Kidney glomerular epithelial cell (primary cell): ENCODE measurements at places on chromosomes 11 and 22.
A peak's percentile ranks its signal among the peaks of the same experiment; 100 is the strongest.

- DNase-seq: no peak
Measured at GRCh38 chr11:111764621-111765020, 1.6 kb downstream of the PPP2R1B start.

DNA sequence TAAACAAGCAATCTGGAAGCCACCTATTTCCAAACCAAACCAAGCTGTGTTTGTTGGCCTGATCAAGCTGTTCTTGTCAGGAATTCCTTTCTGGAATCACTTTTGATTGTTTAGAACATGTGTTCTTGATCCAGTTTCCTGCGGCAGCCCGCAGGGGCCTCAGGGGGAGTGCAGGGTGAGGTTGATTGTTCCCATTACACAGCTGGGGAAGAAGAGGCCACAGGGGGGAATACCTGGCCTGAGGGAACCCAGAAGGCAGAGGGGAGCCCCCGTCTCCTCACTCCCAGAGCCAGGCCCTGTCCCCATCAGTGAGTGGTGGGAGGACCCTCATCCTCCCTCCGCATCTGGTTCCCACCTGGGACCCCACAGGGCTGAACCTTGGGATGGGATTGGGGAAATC, 4.2 kb downstream of the MRGPRD start:
- no peak for DNase-seq

DNA sequence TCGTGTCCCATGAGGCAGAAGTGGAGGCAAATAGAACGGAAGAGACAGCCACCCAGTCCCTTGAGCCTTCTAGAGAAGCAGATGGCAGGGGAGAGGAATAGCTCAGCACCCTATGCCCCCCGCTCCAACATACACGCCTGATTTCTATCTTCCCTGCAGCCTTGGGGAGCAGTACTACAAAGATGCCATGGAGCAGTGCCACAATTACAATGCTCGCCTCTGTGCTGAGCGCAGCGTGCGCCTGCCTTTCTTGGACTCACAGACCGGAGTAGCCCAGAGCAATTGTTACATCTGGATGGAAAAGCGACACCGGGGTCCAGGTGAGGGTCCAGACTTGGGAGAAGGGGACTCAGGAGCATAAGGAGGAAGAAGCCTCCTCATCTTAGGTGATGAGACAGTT, 6.6 kb downstream of the DPF2 start:
- no peak for DNase-seq

GRCh38 chr11:134223121-134223520, 646 bp downstream of the NCAPD3 start:
- DNase-seq: no peak

- no peak for DNase-seq
Measured at GRCh38 chr11:78140392-78141077, 1.1 kb upstream of the ALG8 start.

GRCh38 chr22:22914726-22915669, 27.4 kb downstream of the IGLL5 start:
- DNase-seq: no peak

DNA sequence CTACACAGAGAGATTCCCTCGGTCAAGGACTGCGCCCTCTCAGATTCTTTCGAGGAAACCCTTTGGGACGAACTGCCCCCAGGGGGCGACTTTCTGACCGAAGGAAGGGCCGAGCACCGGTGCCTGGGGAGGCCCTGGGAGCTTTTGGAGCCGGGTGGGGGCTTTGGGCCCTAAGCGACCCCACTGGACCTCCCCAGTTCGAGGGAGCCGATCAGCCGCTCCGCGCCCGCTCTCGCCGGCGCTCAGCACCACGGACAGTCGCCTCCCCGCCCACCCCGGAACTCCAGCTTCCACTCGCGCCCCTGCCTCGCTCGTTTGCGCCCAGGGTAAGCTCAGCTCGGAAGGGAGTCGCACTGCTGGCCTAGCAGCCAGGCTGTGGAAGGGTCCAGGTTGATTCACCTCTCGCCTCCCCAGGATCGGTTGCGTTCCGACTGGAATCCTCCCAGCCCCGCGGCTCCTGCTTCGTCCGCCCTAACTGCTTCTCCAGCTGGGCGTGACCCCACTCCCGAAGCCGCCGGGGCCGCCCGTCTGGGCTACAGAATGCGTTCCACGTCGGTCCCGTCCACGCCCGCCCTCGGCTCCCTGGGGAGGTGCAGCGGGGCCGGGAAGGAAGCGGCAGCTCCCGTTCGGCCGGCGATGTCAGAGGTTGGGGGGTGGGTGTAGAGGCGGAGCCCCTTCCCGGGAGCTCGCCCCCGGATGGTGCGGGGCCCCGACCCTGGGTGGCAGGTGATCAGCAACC, 428 bp downstream of the SCN3B start:
- DNase-seq: peak; percentile 54

DNA sequence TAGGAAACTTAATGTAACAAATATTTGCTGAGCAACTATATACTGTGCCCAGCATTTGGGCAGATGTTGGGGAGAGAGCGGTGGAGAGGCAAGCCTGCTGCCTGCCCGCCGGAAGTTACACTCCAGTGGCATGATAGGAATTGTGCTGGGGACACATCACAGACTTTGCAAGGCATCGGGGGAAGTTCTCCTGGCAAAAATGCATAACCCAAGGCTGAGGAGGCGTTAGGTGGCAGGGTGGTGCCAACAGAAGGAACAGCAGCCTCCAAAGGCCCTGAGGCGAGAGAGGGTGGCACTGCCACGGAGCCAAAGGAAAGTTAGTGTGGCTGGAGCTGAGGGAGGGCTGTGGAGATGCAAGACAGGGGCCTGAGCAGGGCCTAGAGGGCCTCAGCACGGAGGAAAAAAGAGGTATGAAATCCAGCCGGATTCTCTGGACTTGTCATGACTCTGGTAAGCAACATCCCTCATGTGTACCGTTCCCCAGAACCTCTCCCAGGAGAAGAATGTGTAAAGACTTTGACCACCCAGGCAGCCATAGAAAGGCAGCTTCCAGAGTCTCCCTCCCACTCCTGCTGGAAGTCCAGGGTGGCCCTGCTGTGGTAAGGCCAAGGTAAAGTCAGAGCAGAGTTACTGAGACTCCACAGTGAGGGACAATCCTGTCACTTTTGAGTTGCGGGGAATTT, 76.1 kb upstream of the RAB1B start:
- no peak for DNase-seq

GRCh38 chr22:46841522-46841921, 79.1 kb downstream of the TBC1D22A start:
- no peak for DNase-seq

GRCh38 chr22:43241699-43242386, 54.9 kb upstream of the TTLL12 start:
- no peak for DNase-seq

- no peak for DNase-seq
Measured at GRCh38 chr22:46370584-46371291, 35.2 kb downstream of the TRMU start.

DNA sequence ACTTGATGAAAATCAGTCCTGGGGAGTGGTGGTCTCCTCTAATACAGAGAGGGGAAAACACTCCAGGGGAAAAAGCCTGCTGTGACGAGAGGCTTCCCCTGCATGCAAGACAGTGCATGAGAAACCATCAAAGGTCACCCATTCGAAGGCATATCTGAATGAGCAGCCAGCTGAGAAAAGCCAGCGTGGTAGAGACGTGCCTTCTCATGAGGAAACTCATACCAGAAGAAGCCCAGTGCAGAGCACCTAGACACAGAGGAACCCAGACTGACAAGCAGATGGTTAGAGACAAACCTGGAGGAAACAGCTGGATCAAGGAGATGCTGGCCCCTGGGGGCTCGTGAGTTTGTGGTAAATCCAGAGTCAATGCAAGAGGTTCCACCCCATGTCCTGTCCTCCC, 534.8 kb downstream of the BRD1 start:
- DNase-seq: no peak

- no peak for DNase-seq
Measured at GRCh38 chr22:36404446-36404845, 16.7 kb upstream of the MYH9 start.

- DNase-seq: no peak
Measured at GRCh38 chr11:12199231-12199948, 89.0 kb downstream of the MICAL2 start.

DNA sequence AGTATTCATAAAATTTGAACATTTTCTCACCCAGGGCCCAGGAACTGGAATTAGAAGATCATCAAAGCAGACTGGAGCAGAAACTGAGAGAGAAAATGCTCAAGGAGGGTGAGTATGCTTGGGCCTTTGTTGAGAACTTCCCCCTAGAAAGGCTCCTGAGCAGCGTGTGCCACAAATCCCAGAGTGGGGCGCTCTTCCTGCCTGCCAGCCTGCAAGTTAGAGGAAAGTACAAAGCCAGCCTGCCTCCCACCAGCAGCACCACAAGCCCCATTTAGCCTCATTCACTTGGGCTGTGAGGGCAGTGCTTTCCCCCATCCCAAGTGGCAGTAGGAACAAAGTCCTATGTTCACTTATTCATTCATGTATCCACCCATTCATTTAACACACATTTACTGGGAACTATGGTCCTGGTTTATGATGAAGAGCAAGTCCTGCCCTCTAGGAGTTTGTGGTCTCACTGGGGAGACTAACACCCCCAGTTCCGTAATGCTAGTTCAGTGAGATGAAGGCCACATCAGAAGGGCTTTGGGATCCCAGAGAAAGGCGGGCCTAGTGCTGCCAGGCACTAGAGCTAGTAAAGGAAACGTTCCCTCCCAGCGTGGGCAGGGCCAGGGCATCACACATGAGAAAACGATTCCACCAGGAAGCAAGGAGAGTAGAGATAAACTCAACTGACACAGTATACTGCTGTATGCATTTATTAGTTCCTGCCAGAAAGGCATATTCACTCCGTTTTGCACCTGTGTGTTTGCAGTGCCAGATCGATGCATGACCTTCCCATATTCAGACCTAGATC, 22.4 kb upstream of the PARVA start:
- DNase-seq: no peak

- peak; percentile 74 for DNase-seq
Measured at GRCh38 chr11:46930089-46930488, 6.5 kb upstream of the CSTPP1 start.

DNA sequence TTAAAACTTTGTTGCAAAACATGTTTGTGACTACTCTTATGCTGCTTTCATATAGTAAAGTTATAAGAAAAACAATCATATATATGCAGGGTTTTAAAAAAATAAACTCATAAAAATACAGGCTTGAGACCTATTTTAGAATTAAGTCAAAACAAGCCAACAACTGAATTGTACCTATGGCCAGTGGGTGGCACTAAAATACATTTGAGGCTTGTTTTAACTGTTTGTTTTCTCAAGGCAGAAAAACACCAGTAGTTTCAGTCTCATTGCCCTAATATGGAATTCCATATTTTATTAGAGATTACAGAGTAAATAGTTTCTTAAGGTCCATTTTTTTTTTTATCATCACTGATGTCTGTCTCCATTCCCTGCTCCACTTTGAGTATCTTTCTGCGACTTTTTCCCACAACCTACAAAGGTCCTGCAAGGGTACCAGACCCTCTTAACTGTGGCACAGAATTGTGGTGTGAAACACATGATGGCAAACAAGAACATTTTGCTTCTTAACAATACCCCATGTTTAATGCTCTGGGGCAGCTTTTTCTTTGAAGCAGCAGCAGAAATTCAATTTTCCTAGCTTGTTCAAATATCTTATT, 8.5 kb upstream of the CCDC89 start:
- DNase-seq: peak; percentile 14

DNA sequence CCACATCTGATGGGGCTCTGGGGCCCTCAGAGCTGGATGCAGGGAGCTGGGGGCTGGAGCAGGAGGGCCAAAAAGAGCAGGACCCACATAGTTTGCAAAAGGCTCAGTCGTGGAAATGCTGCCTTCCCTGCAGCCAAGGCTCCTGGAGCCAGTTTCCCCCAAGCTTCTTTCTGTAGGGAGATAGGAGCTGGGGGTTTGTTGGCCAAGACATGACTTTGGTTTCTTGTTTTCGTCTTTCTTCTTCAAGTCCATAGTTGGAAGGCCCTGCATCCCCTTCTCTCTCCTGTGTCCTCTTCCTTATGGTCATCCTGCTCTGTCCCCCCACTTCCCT, 36.3 kb downstream of the IGF2 start:
- DNase-seq: no peak

GRCh38 chr11:129385801-129386200, 10.2 kb downstream of the BARX2 start:
- no peak for DNase-seq

GRCh38 chr11:121533601-121534000, 80.8 kb upstream of the SORL1-AS1 start:
- no peak for DNase-seq

DNA sequence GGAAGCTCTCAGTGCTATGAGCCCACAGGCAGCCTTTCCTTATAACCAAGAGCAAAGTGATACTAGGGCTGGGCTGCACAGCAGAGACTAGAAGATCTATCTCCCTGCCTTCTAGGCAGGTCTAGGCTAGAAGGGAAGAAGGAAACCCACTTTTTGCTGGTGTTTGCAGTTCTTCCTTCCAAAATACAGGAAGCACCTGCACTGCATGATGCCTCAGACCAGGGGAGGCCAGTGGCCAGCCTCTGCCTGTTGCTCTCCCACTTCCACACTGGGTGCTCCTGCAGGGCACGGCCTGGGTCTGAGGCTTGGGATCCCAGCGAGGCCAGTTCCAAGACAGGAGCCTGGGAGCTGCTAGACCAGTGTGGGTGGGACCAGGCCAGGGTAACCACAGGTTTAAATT, 6.0 kb upstream of the UCP3 start:
- DNase-seq: no peak

- DNase-seq: no peak
Measured at GRCh38 chr11:34151166-34151565, 45.7 kb downstream of the NAT10 start.

DNA sequence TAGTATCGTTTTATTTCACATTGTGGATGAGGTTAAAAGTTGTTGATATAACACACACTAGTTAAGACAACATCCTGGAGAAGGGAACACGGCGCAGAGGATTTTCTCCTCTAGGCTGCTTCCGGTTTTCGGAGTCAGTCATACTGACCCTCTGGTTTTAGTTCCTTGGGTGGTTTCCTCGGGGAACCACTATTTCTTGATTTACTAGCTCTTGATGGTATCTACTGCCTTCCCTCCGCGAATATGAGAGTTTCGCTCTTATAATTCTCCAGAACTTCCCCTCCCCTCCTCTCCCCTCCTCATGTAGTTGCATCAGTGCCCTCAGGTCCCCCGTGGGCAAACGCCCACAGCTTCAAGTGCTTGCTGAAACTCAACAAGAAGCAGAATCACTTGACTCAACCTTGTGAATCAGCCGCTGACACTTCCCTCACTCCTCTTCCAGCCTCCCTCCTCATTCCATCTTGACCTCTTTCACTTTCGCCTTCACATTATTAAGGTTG, 15.9 kb upstream of the APOBEC3A start:
- no peak for DNase-seq
